ENCODE measurements at places on chromosomes 6 and 20.

- peak; percentile 79 for DNase-seq
These were observed 219.3 kb downstream of the ARHGAP18 start for GRCh38 chr6:129490521-129491255.

GRCh38 chr20:45459606-45460005, 9.9 kb upstream of the WFDC2 start:
- DNase-seq = no peak

DNA sequence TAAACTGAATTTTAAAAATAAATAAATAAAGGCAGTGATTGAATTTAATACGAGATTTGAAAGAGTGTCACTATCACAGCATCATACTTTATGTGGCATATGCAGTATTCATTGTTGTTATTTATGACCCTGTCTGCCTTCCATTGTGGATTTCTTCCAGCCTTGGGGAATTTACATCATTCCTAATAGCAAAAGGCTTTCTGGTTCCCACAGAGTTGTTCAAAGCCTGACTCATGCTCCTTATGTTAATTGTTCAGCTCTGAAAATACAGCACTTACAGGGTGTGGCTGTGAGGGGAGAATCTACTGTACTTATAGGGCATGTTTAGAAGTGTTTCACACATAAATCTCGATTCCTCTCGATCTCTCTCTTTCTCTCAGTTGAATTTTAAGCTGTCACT, 54.4 kb downstream of the JAG1 start:
- DNase-seq = no peak

DNA sequence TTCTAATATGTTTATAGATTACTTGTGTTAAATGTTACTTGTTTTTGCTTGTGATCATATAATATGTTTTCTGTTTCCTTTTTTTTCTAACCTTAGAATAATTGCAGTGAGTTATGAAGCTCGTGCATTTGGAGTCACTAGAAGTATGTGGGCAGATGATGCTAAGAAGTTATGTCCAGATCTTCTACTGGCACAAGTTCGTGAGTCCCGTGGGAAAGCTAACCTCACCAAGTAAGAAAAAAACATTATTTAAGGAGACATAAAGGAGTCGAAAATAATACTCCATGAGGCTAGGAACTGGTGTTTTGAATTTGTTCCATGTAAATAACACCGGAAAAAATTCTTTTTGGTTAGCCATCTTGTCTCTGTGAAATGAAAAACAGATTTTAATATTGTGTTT, 6.9 kb downstream of the POLH start:
- no peak for DNase-seq

- DNase-seq = no peak
These were observed 22.3 kb upstream of the PPARD start for GRCh38 chr6:35320031-35320410.

GRCh38 chr6:98824902-98825599, 9.3 kb upstream of the POU3F2 start:
- DNase-seq = no peak

GRCh38 chr20:51563486-51564332, 21.2 kb upstream of the NFATC2 start:
- DNase-seq = no peak

DNA sequence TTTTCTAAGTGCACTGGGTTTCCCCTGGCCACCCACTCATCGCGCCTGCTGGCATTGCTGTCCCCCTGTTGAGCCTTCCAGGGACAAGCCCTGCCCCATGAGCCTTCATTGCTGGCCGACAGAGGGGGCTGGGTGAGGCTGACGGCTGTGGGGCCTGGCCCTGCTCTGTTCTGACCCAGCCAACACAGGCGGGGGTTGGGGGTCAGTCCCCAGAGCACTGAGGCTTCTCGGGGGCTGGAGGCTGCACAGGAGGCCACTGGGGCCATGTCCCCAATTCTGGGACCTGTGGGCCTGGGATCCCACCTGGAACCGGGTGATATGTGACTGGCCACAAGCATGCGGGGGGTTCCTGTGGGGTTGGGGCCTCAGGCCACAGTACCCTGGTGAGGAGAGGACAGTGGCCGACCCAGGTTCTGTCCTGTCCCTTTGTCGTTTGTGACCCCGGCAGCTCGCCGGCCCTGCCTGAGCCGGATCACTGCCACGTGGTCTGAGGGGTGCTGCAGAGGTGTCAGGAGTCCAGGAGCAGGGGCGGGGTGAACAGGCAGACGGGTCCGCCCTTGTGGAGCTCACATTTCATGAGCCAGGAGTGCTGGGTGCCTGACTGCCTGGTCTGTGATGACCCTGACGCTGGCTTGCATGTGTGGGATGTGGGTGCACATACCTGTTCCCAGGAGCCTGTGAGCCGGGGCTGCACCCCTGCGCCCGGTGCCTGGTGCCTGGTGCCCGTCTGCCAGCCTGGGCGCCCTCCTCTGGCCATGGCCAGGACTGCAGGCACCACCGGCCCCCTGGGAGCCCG, 2.1 kb upstream of the COL20A1 start:
- DNase-seq = peak; percentile 42

- DNase-seq = no peak
These were observed 11.1 kb upstream of the TCF15 start for GRCh38 chr20:621125-621756.

DNA sequence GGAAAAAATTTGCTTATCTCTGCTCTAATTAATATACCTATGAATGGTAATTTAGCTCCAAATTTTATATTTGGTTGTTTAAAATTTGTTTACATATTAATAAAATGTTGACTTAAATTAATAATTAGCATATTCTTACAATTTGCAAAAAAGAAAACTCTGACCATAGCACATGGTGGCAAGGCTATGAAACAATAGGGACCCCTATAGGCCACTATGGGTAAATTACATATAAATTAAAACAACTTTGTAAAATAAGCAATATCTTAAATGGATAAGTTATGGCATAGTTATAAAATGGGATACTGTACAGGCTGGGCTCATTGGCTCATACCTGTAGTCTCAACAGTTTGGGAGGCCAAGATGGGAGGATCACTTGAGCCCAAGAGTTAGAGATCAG, 76.0 kb downstream of the MKKS start:
- DNase-seq = no peak

DNA sequence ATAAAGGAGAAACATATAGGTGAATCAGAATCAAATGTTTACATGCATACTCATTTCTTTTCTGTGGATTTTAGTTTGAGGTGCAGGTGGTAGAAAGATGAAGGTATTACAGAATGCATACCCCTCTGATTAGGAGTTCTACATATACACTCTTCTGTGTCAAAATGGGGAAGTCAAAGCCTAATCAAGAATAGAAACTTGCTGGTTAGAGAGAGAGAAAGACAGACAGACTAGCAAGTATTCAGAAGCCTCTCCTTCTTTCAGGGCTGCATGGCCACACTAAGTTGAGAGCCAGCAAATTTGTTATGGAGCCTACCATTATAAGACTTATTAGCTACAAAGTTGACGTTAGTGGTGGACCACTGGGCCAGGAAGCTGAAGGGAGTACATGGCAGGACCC, 358.3 kb upstream of the EYS start:
- no peak for DNase-seq

DNA sequence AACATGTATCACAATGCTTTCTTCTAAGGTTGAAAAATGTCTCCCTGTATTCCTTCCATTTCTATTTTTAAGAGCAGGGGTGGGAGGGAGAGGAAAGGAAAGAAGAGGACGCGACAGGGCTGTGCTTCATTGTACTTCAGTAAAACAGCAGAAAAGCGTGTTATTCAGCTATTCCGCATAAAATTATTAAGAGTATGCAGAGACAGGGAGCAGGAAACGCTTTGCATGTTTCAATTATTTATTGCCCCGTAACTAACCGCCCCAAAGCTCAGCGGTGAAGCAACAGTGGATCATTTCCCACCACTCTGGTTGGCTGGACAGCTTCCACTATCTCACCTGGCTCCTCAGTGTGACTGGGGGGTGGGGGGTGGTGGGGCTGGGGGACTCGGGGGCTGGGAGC, 188.9 kb downstream of the TTLL2 start:
- no peak for DNase-seq

DNA sequence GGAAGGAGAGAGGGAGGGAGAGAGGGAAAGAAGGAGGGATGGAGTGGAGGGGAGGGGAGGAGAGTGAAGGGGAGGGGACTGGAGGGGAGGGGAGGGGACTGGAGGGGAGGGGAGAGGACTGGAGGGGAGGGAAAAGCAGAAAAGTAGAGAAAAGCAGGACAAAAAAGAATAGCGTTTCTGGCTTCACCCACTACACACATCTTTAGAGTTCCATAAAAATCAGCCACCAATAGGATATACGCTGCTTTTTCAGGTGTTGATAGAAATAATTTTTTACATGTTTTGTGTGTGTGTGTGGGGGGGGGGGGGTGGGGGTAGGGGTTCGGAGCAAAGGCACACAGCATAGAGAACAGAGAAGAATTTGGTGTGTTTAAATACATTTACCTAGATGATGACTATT, 1259.1 kb downstream of the EPHA7 start:
- no peak for DNase-seq

- no peak for DNase-seq
These were observed 74.7 kb downstream of the PTCHD4 start for GRCh38 chr6:48036316-48036715.

- DNase-seq = no peak
These were observed 160.2 kb downstream of the DST start for GRCh38 chr6:56482525-56482924.

DNA sequence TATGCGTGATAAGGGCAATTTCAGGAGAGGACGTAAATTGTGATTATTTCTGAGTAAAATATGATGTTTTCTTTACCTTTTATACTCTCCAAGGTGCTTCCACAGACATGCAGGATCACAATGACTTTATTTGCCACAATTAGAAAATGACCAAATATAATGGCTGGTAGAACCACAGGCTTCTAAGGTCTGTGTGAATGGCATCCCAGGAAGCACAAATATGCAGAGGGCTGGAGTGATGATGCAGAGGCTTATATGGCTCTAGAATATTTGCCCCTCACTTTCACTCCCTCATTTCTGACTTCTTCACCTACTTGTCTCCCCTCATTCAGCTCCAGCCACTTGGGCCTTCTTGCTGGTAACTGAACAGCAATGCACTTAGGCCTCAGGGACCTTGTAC, 502.1 kb upstream of the MAP3K7 start:
- no peak for DNase-seq

- peak; percentile 49 for DNase-seq
These were observed 54.0 kb upstream of the BTN3A2 start for GRCh38 chr6:26311012-26311384.

DNA sequence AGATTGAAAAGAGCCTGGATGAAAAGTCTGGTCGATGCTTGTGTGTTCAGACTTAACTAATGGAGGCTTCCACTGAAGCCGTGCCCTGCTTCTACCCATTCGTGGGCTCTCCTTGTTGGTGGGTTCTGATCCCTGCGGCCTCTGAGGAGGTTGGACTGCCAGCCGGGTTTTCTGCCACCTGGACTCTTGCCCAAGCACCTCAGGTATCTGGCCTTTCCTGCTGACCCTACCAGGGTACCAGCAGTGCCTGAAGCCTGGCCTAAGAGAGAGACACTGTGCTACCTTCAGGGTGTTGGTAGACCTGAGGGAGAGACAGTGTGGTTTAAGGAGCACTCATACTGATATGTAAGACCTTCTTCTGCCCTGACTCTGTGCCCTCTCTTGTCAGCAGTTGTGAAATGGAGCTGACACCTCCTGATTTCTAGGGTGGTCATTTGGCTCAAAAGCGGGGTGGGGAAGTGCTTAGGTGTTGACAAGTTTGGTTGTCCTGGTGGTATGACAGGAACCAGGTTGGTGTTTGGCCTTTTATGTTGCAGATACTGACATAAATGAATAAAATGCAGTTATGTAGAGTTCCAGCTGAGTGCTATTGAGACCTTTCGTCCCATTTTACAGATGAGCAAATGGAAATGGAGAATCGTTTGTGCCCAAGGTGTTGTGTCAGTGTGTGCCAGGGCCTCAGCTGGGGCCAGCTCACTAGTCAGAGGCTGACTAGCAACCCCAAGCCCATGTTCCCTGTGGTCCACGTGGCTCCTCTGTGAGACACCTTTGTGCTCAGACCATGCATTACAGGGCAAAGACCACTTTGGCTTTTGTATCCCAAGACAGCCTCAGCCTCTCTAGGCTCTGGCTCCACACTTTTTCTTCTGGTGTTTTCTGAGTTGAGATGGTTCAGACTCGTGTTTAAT, 3.1 kb downstream of the PLCG1 start:
- DNase-seq = no peak

GRCh38 chr6:51648774-51649173, 438.6 kb downstream of the PKHD1 start:
- no peak for DNase-seq

GRCh38 chr6:138824482-138825144, 28.7 kb downstream of the ECT2L start:
- DNase-seq = no peak

GRCh38 chr6:17972978-17973622, 14.3 kb downstream of the KIF13A start:
- no peak for DNase-seq

- peak; percentile 89 for DNase-seq
These were observed 578 bp downstream of the RGL2 start for GRCh38 chr6:33297956-33298772.

DNA sequence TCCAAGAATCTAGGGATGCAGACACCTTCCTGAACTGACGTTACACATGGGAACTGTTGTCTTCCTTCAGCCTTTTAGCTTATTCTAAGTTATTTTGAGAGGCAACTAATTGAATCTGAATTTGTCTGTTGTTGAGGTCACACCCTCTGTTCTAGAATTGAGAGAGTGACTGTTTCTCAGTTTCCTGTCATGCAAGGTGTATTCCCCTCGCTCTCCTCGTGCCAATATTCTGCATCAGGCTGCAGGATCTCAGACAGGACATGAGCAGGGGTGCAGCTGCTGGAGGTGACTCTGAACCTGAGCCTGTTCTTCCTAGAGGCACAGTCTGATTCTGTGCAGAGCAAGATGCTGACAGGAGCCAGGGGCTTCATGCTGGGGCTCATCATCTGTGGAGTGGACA, 52.5 kb downstream of the HLA-DPB1 start:
- no peak for DNase-seq

DNA sequence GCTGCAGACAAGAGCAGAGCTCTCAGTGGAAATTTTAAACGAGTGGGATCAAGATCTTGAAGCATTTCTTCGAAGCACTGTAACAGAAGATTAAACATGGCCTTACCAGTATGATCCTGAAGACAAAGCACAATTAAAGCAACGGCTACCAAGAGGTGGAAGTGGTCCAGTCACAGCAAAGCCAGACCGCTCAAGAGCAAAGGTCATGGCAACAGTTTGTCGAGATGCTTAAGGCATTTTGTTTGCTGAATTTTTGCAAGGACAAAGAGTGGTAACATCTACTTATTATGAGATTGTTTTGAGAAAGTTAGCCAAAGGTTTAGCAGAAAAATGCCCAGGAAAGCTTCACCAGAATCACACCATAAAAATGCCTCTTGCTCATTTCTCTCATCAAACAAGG, 153.4 kb upstream of the CARMIL1 start:
- DNase-seq = no peak

GRCh38 chr6:159106627-159107241, 61.9 kb upstream of the TAGAP start:
- DNase-seq = peak; percentile 91

GRCh38 chr6:92684386-92684785, 735.0 kb downstream of the EPHA7 start:
- no peak for DNase-seq

Measured in CD4-positive, alpha-beta T cell treated with Interleukin-15 for 1 hour (primary cell).